ENCODE measurements at places on chromosomes 16 and 17.

- no peak for DNase-seq
These were observed 4.2 kb downstream of the CYB5B start for GRCh38 chr16:69428652-69429051.

DNA sequence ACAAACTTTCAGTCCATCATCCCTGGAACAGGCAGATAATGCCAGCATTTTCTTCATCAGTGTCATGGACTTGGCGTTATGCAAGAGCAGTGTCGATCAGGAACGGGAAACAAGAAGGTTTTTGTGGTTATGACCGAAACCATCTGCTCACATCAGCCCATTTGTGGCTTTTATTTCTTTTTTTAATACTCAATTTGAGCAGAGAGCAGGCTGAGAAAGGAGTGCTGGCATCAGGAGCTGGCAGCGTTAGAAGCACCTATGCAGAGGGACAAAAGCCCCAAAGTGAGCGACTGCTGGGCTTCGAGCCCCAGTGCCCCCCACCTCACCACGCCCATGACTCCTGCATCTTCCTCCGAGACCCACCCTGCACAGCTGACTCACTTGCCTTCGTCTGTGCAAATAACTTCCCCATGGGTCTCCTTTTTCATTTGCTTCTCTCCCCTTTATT is 16.2 kb upstream of the CD300E start:
- no peak for DNase-seq

- no peak for DNase-seq
These were observed 543 bp downstream of the ARHGAP23 start for GRCh38 chr17:38428643-38429371.

DNA sequence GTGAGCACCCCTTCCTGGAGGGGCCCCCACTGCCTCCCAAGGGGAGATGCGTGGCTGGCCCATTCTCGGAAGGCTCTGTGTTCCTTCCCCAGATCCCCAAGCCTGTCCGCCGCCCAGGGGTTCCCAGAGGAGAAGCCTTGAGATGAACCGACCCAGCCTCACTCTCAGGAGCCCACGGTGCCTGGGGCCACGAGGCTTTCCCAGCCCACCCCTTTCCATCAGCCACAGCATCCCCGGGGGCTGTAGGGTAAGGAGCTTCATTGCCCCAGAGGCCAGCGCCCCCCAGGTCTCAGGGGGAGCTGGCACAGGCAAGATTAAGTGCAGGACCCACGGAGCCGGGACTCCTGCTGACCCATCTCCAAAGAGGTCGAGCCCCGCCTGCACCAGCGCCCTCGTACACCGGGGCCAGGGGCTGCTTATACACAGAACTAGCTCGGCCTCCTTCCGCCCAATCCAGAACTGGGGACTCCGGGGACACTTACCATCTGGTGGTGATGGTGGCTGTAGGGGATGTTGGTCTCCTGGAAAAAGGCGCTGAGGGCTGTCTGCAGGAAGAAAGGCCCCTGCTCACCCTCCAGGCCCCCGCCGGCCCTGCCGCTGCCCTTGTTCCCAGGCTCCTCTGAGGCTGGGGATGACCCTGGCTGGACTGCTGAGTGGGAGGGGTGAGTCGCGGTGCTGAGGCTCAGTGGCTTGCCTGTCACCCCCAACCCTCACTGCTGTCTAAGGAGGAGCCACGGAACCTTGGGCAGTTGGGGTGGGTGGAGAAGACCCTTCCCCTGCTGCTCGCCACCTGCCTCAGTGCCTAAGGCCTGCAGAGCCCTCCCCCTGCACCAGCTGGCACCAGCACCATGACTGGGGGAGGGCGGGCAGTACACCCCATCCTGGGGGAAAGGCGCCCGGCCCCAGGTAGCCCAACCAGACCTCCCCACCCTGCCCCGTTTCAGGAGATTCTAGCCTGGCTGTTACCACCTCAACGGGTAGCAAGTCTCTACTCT is 4.4 kb downstream of the UBALD1 start:
- DNase-seq, result no peak

DNA sequence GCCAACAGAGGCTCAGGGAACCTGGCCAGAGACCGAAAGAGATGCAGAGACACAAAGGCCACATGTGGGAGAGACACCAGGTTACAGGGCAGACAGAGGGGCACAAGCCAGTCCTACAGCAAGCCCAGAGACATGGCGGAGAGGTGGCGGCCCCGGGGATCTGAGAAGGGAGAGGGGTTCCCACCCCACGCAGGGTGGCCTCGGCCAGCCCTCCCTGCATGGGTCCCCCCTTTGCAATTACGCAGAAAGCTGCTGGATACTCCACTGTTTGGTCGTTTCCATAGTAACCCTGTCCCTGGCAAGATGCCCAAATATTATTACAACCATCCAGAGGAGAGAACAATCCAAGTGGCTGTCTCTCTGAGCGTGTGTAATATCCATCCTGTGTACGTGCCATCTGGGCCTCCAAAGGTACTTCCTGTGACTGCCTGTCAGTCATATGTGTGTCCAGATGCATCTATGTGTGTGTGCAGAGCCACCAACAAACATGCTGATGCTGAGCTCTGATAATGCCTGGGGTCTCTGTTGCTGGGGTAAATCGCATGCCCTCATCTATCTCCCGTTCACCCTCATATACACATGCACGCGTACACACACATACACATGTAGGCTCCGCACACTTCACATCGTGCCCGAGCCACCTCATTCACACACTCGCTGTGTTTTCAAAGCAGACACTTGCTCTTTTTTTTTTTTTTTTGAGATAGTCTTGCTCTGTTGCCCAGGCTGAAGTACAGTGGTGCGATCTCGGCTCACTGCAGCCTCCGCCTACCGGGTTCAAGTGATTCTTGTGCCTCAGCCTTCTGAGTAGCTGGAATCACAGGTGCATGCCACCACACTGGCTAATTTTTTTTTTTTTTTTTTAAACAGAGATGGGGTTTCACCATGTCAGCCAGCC is 5.5 kb downstream of the PCGF2 start:
- DNase-seq, result peak; percentile 39

- DNase-seq, result no peak
These were observed 35.8 kb upstream of the BHLHA9 start for GRCh38 chr17:1234455-1234854.

GRCh38 chr16:66889622-66890021 is 9.3 kb downstream of the PDP2 start:
- no peak for DNase-seq

- no peak for DNase-seq
These were observed 1.1 kb downstream of the EZH1 start for GRCh38 chr17:42743595-42744282.

DNA sequence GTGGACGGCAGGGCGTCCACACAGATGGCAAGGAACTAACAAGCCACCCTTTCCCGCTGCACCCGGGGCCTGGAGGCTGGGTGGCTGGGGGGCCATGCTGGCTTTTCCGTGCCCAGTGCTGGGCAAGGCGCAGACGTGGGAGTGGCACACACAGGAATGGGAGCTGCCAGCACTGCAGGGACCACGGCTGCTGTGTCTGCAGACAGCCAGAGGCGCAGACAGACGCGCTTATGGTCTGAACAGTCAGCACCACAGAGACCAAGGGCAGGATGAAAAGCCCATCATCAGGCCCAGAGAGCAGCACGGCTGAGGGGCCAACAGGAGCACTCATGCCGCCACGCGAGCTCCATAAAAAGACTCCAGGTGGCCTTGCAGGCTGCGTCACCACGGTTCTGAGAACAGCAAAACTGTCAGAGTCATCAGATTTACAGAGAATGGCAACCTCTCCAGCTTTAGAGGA is 24.0 kb downstream of the PDIA2 start:
- no peak for DNase-seq

- DNase-seq, result no peak
These were observed 174.2 kb downstream of the CYLD start for GRCh38 chr16:50916040-50916439.

GRCh38 chr17:69525920-69526841 is 111.7 kb downstream of the MAP2K6 start:
- DNase-seq, result peak; percentile 26

- DNase-seq, result no peak
These were observed 5.7 kb upstream of the PMP22 start for GRCh38 chr17:15270628-15271381.

All from SHP77 (cell line).